Aorta (tissue), 5 donors: ENCODE measurements at places on chromosomes 6 and 20. TPM values are rescaled to one million over a fixed set of nuclear protein-coding genes. Genes with fewer than 3 reads are reported as not detected.
A peak's percentile ranks its signal among the peaks of the same experiment; 100 is the strongest.

DNA sequence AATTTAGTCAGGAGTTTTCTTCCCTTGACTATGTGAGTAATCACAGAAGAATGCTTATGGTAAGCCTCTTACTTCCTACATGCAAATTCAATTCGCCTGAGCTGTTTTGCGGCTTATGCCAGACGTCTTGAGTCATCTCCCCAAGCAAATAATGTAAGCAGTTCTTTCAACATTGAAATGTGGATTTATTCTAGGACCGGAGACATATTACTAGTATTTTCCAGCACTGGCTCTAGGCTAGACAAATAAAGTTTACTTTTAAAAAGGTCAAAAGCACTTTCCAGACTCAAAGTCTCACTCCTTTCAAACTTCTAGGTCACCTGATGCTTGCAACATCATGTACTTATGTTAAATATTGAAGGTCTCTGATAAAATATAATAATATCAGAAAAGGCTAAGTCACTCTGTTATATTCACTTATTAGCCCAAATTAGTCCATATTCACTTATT, 38.1 kb upstream of the NOX3 start:
- no peaks in the 10 kb centered on the region for H3K36me3 ChIP-seq
- H3K4me1 ChIP-seq, result no peaks in the 10 kb centered on the region
- H3K4me3 ChIP-seq, result no peak overlapping the region
- peak; percentile 79 for DNase-seq
- peak overlapping the region; percentile 94 for H3K27ac ChIP-seq
- H3K27me3 ChIP-seq, result no peaks in the 10 kb centered on the region

GRCh38 chr6:46325561-46326530, 155.1 kb upstream of the ENPP5 start:
- no peak overlapping the region for H3K27ac ChIP-seq
- DNase-seq, result peak; percentile 48
- H3K36me3 ChIP-seq, result no peaks in the 10 kb centered on the region
- no peaks in the 10 kb centered on the region for H3K27me3 ChIP-seq
- H3K4me3 ChIP-seq, result no peak overlapping the region
- H3K4me1 ChIP-seq, result peaks cover 8% of the 10 kb centered on the region

DNA sequence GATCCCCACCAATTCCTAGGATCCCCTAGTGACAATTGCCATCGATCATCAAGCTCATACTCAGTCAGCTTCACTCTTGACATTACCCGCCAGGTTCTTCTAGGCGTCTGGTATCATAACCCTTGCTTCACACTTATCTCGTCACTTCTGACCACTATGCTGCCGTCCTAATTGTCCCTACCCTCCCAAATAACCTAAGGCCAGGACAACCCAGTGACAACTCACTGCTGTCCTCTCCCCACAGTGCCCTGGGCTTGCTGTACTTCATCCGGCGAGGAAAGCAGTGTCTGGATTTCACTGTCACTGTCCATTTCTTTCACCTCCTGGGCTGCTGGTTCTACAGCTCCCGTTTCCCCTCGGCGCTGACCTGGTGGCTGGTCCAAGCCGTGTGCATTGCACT, 3.7 kb downstream of the SYS1 start:
- no peak for DNase-seq
- no peaks in the 10 kb centered on the region for H3K4me1 ChIP-seq
- peaks cover 11% of the 10 kb centered on the region for H3K36me3 ChIP-seq

DNA sequence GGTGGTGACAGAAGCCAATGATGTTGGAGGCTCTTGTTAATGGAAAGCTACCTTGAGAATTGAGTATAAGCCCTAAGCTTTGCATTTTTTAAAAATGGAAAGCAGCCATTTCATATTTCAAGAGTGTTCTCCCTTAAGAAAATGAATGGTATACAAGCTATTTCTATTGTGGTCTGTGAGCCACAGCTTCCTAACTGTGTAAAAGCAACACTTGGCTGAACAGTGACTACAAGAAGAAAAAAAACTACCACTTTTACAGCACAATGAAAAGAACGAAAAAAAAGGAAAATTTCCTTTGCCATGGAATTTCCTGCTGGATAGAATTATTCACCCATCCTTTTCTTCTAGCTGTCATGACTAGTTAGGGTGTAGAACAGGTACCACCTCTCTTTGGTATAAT, 397.1 kb upstream of the BTBD3 start:
- DNase-seq, result no peak
- H3K36me3 ChIP-seq, result no peaks in the 10 kb centered on the region
- no peak overlapping the region for H3K27ac ChIP-seq
- no peaks in the 10 kb centered on the region for H3K4me1 ChIP-seq
- H3K27me3 ChIP-seq, result no peaks in the 10 kb centered on the region
- H3K4me3 ChIP-seq, result no peak overlapping the region

The LKAAEAR1 gene
- polyA plus RNA-seq, result not detected

DNA sequence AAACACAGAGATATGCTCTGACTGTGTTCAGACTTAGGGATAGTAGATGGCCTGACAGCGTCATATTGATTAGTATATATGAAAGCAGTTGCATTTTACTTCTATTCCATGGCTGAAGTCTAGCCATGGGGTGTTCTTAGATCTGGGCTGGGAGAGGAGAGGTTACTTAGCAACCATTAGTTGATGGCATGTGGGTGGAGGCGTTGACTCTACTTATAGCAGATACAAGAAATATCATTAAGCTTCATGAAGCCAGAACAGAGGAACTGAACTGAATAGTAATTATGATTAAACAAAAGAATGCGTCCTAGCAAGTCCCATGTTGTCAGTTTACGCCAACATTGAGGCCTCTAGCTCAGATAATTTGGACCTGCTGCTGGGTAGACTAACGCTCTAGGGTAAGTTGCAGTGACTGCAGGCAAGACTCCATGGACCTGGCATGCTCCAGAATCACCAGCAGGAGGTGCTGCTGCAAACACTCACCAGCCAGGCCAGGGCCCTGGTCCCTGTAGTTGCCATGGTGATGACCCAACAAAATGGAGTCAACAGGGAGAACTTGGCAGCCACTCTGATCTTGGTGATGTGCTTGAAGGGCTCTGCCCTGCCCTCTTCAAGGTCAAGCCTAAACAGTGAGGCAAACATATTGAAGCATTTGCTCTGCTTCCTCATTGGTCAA, 477.3 kb downstream of the PREX1 start:
- no peaks in the 10 kb centered on the region for H3K4me1 ChIP-seq
- no peaks in the 10 kb centered on the region for H3K27me3 ChIP-seq
- no peak for DNase-seq
- H3K4me3 ChIP-seq, result no peak overlapping the region
- H3K36me3 ChIP-seq, result no peaks in the 10 kb centered on the region

GRCh38 chr6:157879873-157880254, 56.8 kb downstream of the SNX9 start:
- no peak overlapping the region for H3K27ac ChIP-seq
- peaks cover 8% of the 10 kb centered on the region for H3K36me3 ChIP-seq
- no peaks in the 10 kb centered on the region for H3K4me1 ChIP-seq
- H3K27me3 ChIP-seq, result no peaks in the 10 kb centered on the region
- H3K4me3 ChIP-seq, result no peak overlapping the region
- no peak for DNase-seq

The RFX6 gene
- not detected for polyA plus RNA-seq

- H3K27me3 ChIP-seq, result no peaks in the 10 kb centered on the region
- H3K36me3 ChIP-seq, result no peaks in the 10 kb centered on the region
- no peak overlapping the region for H3K4me3 ChIP-seq
- DNase-seq, result no peak
- H3K27ac ChIP-seq, result no peak overlapping the region
These were observed 80.5 kb downstream of the SMPDL3A start for GRCh38 chr6:122869437-122870024.

The ZNF831 gene
- polyA plus RNA-seq, result not detected

- peak; percentile 44 for DNase-seq
- H3K36me3 ChIP-seq, result no peaks in the 10 kb centered on the region
- no peaks in the 10 kb centered on the region for H3K4me1 ChIP-seq
- no peaks in the 10 kb centered on the region for H3K27me3 ChIP-seq
- no peak overlapping the region for H3K4me3 ChIP-seq
These were observed 43.4 kb downstream of the PTK7 start for GRCh38 chr6:43119482-43119881.

GRCh38 chr6:17884498-17885478, 102.6 kb downstream of the KIF13A start:
- H3K27ac ChIP-seq, result no peak overlapping the region
- no peaks in the 10 kb centered on the region for H3K27me3 ChIP-seq
- DNase-seq, result no peak
- H3K4me1 ChIP-seq, result peaks cover 6% of the 10 kb centered on the region

DNA sequence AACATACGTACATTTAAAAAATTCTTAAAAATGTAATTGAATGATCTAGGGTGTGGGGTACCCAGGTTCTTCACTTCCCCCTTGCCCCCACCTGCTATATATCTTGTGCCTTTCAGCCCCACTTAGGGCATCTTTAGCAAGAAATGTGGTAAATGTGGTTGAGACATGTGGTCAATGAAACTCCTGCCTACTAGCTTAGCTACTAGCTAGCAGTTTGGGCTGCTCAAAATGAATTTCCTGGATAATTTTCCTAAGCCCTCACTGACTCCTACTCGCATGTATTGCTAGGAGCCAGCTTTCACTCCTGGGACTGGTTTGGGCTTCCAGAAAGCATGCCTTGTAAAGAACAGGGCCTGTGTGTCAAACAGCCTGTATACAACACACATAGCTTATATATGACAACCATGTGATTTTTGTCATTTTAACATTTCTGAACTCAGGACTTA, 257.3 kb downstream of the ATXN1 start:
- H3K4me1 ChIP-seq, result peaks cover 13% of the 10 kb centered on the region
- H3K27ac ChIP-seq, result no peak overlapping the region
- no peaks in the 10 kb centered on the region for H3K36me3 ChIP-seq
- DNase-seq, result no peak
- no peak overlapping the region for H3K4me3 ChIP-seq

- H3K27me3 ChIP-seq, result no peaks in the 10 kb centered on the region
- no peaks in the 10 kb centered on the region for H3K4me1 ChIP-seq
- DNase-seq, result no peak
- H3K36me3 ChIP-seq, result no peaks in the 10 kb centered on the region
- H3K4me3 ChIP-seq, result no peak overlapping the region
- H3K27ac ChIP-seq, result no peak overlapping the region
These were observed 30.4 kb upstream of the SNX9 start for GRCh38 chr6:157792671-157793070.

- no peaks in the 10 kb centered on the region for H3K27me3 ChIP-seq
- H3K4me3 ChIP-seq, result no peak overlapping the region
- H3K27ac ChIP-seq, result no peak overlapping the region
- no peak for DNase-seq
- no peaks in the 10 kb centered on the region for H3K36me3 ChIP-seq
These were observed 514.8 kb upstream of the IMPG1 start for GRCh38 chr6:76587271-76587670.

The APOBEC2 gene
- not detected for polyA plus RNA-seq

The PI16 gene
- polyA plus RNA-seq, result 4.4 TPM

- no peak overlapping the region for H3K27ac ChIP-seq
- no peaks in the 10 kb centered on the region for H3K27me3 ChIP-seq
- H3K4me3 ChIP-seq, result no peak overlapping the region
- no peak for DNase-seq
- no peaks in the 10 kb centered on the region for H3K4me1 ChIP-seq
These were observed 25.4 kb upstream of the ZNF831 start for GRCh38 chr20:59138114-59138748.

- peak overlapping the region; percentile 98 for H3K27ac ChIP-seq
- no peak for DNase-seq
- H3K4me3 ChIP-seq, result peak overlapping the region; percentile 68
- no peaks in the 10 kb centered on the region for H3K27me3 ChIP-seq
- H3K4me1 ChIP-seq, result peaks cover 2% of the 10 kb centered on the region
- no peaks in the 10 kb centered on the region for H3K36me3 ChIP-seq
These were observed 15.4 kb downstream of the FOXC1 start for GRCh38 chr6:1624851-1625781.

- no peak overlapping the region for H3K27ac ChIP-seq
- H3K4me3 ChIP-seq, result no peak overlapping the region
- H3K36me3 ChIP-seq, result no peaks in the 10 kb centered on the region
- H3K27me3 ChIP-seq, result no peaks in the 10 kb centered on the region
- H3K4me1 ChIP-seq, result no peaks in the 10 kb centered on the region
- no peak for DNase-seq
These were observed 5.1 kb downstream of the PRND start for GRCh38 chr20:4726710-4727397.

GRCh38 chr6:11492464-11493290, 44.9 kb upstream of the TMEM170B start:
- no peak overlapping the region for H3K4me3 ChIP-seq
- no peaks in the 10 kb centered on the region for H3K27me3 ChIP-seq
- no peaks in the 10 kb centered on the region for H3K4me1 ChIP-seq
- no peaks in the 10 kb centered on the region for H3K36me3 ChIP-seq

The POM121L2 gene
- not detected for polyA plus RNA-seq

GRCh38 chr6:31356946-31357466, at the start of gene HLA-B:
Gene HLA-B, minus strand, starts transcription at chr6:31357179. Its CDS starts 21 bp downstream, at chr6:31357158.
- DNase-seq, result peak; percentile 95
- H3K4me3 ChIP-seq, result peak within 1 kb of the TSS; percentile 32
- no peak within 1 kb of the TSS for H3K27ac ChIP-seq
- no peaks in the 10 kb centered on the region for H3K4me1 ChIP-seq
- H3K36me3 ChIP-seq, result no peaks in the 10 kb centered on the region
- H3K27me3 ChIP-seq, result no peaks in the 10 kb centered on the region

The SOX18 gene
- polyA plus RNA-seq, result 2.6 TPM

DNA sequence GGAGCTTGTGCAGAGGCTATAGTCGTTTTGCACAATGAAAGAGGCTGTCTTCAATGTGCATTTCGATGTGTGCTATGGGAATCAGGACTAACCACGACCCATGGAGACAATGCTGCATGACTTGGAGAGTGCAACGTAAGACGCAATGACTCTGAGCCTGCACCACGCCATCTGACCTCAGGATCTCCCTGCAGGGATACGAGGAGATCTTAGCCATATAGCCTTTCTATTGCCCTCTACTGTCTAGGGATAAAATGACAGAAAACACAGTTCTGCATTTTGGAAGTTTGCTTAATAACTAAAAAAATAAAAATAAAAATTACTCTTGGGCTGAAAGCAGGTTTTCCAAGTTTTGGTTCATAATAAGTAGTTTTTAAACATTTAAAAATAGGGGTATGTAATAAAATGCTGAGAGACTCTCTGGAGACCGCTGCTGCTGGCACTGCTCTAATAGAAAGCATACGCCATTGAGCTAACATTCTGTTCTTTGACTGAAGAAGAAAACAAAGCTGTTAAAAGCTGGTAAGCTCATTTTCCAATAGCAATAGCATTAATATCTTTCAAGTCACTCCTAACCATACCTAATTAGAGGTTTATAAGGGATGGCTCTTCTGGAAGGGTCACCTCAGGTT, 87.2 kb downstream of the PDE7B start:
- DNase-seq, result no peak
- H3K4me3 ChIP-seq, result peak overlapping the region; percentile 18
